ENCODE measurements at places on chromosomes 16 and 17.

DNA sequence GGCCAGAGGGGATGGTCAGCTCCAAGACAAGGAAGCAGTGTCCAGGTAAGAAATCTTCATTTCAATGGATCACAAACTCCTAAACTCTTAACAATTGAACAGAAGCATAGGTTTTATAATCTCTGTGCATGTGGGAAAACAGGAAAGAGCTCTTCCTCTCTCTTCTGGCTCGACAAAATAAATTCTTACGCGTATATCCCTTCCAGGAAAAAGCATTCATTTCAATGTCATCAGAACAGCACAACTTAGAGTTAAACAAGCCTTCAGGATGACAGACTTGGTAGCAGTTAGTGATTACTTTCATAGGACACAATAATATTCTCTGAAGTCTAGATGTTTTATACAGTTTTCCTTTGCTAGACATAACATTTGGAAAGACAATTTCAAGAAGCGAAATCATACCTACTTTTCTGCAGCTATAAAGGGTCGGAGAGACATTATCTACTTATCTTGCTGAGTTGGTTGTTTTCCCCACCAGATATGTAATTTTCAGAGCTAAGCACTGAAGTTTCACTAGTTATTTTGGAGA, 19.3 kb upstream of the SLC35G3 start:
- DNase-seq: peak; percentile 34

DNA sequence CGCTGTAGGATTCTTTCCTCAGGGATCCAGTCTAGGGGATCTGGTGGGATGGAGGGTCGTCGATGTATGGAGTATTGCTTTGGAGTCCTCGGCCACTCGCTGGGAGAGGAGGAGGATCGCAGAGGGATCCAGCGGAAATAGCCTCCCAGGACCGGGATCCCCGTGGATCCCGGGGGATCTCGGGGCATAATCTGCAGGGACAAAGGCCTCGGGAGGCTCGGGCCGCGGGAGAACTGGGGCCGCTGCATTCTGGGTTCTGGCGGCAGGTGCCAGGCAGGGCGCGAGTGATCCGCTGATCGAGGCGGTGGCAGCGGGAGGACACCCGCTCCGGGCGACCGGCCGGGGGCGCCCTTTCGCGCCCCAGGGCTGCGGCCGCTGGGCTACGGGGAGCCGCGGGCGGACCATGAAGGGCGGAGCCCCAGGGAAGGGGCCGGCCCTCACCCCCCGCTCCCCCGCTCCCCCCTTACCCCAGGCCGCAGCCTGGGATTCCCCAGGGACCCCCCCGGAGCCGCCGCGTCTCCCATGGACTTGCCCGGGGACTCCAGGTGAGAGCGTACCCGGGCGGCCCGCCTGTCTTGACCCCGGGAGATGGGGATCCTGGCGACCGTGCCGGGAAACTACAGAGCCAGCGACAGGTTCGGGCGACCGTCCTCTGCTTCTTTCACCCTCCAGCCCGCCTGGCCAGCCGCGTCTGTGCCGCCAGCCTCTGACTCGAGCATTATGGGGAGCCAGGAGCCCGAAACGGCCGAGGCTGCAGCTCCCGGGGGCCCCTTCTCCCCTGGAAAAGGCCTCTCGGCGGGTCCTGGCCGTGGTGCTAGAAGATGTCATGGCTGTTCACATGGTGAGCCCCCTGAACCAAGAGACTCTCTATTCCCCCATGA, 604 bp downstream of the PRR14 start:
- peak; percentile 73 for DNase-seq

DNA sequence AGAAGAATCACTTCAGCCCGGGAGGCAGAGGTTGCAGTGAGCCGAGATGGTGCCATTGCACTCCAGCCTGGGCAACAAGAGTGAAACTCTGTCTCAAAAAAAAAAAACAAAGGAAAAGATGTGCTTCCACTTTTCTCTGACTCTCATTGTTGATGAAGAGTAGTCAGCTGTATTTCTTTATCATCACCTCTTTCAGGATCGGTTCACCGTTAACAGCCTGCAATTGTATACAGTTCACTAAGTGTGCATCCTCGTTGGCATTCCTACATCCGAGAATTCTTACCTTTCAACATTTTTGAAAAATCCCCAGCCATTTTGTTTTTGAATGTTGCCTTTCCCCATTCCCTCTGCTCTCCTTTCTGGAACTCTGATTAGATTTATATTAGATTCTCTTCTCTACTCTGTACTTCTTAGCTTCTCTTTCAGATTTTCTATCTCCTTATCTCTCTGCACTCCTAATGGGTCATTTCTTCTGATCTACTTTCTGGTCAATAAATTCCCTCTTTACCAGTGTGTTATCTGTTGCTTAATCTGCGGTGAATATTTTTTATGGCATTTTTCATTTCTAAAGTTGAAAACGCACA, 26.9 kb upstream of the ZC3H18 start:
- no peak for DNase-seq

DNA sequence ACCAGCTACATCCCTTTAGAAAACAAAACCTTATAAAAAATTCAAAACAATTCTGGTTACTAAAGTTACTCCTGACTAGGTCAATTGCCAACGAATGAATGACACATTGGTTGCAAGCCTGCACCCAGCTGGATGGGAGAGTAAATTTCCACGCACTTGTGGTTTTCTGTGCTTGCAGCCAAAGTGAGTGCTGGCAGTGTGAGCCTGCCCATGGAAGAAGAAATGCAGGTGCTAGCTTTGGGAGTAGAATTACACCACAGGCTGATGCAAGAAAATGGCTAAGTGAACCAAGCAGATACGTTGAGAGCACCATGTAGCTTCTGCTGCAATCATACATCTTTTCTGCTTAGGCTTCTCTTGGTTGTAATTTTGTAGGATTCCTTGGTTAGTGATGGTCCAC, 74.6 kb downstream of the SYCE1L start:
- DNase-seq: no peak

- DNase-seq: no peak
Measured at GRCh38 chr16:86653285-86654006, 75.1 kb downstream of the FOXL1 start.

- no peak for DNase-seq
Measured at GRCh38 chr17:50060951-50061712, 5.2 kb downstream of the ITGA3 start.

- no peak for DNase-seq
Measured at GRCh38 chr17:42779936-42780850, at the start of gene WNK4. WNK4 (plus strand) TSS chr17:42780610; CDS start chr17:42780699, 89 bp downstream.

GRCh38 chr16:84788920-84789391, 30.8 kb upstream of the CRISPLD2 start:
- no peak for DNase-seq

GRCh38 chr17:75288770-75289114, 491 bp downstream of the SLC25A19 start:
- DNase-seq: no peak

DNA sequence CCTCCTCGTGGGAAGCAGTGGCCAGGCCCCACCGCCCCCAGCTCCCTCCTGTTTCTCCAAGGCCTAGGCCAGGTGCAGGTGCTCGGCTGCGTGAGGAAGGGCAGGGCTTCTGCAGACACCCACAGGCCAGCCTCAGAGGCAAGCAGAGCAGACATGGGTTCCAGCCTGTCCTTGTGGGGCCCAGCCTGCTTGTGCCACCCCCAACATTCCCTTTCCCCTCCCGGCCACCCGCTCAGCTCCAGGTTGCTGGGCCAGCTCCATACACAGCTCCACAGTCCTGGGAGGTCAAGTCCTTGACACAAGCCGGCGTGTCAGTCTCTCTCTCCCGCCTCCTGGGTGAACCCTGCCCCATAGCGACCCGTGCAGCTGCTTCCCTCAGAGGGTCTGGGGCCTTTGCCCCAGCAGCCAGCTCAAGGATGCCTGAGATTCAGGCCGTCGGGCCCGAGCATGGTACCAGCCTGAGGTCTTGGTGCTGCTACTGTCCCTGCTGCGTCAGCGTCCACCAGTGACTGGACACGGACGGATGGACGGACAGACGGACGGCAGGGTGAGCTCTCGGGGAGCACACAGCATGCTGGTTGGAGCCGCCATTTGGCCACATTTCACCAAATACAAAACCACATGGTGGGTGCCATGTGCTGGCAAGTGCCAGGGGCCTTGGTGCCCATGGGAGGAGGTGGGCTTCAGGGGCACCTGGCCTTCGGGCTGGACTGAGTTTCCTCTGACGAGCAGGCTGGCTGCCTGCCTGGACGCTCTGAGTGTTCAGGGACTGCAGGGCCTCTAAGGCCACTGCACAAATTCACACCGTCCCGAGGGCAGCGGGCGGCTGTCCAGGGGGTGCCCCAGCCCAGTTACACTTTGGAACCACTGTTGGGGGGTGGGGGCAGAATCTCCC, 8.0 kb downstream of the SECTM1 start:
- DNase-seq: no peak

GRCh38 chr17:61345061-61345460, 54.6 kb upstream of the TBX2 start:
- no peak for DNase-seq

DNA sequence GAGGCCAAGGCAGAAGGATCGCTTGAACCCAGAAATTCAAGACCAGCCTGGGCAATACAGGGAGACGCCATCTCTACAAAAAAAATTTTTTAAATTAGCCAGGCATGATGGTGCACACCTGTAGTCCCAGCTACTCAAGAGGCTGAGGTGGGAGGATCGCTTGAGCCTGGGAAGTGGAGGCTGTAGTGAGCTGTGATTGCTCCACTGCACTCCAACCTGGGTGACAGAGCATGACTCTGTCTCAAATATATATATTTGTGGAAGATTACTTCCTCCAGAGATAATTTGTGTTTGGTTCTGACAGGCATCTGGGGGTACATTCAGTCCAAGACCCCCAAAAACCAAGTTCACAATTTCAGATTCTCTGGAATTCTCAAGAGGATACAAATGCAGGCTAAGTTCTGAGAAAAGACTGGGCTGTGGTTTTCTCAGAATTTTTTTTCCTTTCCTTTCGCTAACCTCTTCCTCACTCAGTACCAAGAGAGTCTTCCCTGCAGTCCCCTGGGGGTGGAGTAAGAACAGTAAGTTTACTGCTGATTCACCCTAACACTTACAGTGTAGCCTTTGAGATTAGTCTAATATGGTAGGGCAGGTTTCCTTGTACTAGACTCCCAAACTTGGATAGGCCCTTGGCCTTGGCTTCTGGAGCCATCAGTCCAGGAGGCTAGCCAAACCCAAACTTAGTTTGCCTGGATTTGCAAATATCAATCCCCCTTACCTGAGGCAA, 15.1 kb downstream of the GSDMB start:
- no peak for DNase-seq

DNA sequence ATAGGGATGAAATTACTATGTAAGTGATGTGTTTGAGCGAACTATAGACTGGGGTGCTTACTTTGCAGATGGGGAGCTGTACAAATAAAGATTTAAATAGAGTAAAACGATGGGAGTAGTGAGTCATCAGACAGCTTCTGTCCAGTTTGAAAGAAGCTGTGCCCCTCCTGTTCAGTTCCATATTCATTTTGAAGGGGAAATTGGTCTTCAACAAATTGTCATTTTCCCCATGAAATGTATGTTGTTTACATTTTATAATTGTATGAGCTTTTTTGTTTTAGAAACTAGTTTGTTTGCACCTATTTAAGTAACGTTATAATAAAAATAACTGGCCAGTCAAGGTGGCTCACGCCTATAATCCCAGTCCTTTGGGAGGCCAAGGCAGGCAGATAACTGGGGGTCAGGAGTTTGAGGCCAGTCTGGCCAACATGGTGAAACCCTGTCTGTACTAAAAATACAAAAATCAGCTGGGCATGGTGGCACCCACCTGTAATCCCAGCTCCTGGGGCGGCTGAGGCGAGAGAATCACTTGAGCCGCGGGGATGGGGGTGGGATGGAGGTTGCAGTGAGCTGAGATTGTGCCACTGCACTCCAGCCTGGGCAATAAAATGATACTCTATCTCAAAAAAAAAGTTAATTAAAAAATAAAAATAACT, 20.2 kb downstream of the SEC14L1 start:
- DNase-seq: no peak

DNA sequence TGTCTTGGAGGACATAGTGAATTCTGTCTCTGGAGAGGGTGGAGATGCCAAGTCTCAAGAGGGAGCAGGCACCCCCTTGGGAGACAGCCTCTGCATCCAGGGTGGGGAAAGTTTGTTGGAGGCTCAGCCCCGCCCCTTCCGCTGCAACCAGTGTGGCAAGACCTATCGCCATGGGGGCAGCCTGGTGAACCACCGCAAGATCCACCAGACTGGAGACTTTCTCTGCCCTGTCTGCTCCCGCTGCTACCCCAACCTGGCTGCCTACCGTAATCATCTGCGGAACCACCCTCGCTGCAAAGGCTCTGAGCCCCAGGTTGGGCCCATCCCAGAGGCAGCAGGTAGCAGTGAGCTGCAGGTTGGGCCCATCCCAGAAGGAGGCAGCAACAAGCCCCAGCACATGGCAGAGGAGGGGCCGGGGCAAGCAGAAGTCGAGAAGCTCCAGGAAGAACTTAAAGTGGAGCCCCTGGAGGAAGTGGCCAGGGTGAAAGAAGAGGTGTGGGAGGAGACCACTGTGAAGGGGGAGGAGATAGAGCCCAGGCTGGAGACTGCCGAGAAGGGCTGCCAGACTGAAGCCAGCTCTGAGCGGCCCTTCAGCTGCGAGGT, 5.2 kb downstream of the ZNF646 start:
- DNase-seq: no peak

- DNase-seq: no peak
Measured at GRCh38 chr17:10633738-10634379, 23.2 kb downstream of the MYH3 start.
